ENCODE measurements at places on chromosomes 3 and 15.
A peak's percentile ranks its signal among the peaks of the same experiment; 100 is the strongest.

GRCh38 chr3:101381809-101382208 lies 61.4 kb upstream of the IMPG2 start:
- DNase-seq: no peak

DNA sequence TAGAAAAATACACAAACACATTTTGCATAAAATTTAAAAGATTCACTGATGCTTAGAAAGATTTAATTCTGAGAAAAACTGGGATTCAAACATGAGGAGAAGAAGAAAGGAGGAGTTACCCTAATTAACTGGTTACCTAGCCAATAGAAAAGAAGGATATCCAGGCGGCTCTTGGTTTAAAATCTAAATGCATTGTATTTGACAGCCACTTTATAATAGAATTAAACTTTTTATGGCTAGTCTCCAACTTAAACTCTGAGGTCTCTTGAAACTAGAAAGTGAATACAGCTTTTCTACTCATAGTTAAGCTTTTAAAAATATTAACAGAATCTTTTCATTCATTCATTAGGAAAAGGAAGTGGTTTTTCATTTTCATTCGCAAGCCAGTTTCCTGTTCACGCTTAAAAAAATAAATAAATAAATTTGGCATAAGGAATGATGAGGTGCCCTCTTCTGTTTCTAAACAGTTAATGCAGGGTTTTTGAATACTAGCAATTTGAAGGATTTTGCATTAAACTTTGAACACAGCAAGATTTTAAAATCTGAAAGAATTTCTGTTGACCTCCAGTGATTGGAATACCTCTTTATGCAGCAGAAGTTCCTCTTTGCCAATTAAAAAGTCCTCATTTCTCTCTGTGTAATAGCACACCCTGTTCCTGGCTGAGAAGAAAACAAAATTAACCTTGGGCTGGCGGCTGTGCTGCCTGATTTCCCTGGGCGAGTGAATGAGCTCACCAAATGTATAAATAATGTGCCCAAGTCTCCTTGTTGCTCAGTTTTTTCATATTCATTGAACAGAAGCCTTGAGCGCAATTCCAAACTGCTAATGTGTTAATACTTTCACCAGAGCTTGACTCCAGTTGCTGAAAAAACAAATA lies 105.1 kb downstream of the ZMAT3 start:
- no peak for DNase-seq

GRCh38 chr3:177824190-177824786 lies 627.0 kb upstream of the TBL1XR1 start:
- DNase-seq: no peak

DNA sequence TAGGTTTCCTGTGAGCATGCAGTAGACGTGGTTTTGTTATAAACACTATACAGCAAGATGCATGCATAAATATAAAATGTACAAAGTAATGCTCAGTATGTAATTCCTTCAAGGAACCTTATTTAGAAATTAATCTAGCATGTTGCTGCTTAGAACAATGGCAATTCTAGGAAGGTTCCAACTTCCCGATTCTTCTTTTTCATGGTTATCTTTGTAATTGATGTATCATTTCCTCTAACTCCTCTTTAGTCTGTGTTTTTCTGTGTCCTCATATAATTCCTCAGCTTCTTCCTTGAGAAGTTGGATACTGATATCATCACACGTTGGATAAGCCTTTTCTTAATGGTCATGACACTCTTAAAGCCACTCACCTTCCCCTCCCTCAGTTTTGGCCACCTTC lies 3.5 kb downstream of the TSEN2 start:
- no peak for DNase-seq

- DNase-seq: peak; percentile 52
These were observed 246.5 kb downstream of the ROBO1 start for GRCh38 chr3:79521221-79521848.

- no peak for DNase-seq
These were observed 18.3 kb upstream of the EPHB3 start for GRCh38 chr3:184543256-184543655.

DNA sequence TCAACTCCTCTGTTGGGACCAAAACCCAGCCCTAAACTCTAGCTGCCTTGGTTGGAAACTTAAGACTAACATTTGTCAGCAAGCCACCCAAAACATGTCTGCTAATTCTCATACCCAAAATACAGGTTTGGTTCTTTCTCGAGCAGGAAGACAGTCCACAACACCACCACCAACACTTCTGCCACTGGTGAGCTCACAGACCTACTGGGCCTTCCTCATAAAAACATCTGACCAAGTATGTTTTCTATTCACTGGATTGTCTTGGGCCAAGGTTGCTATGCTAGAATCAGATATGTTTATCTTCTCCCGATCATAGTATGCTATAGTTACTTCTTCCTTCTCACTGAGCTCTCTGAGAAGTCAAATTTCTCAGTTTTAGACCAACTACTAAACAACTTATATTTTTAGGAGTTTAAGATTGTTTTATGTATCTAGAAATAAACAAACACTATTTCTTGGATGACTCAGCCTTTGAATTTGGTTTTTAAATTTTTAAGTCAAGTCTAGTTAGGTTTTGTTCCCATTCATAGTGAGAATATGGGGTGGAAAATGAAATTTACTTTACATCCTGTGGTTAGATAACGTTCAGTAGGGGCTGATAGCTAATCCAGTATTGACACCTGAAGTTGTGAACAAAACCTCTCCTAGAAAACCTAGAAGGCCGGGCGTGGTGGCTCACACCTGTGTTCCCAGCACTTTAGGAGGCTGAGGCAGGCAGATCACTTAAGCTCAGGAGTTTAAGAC lies 360.5 kb downstream of the RSL24D1 start:
- no peak for DNase-seq

DNA sequence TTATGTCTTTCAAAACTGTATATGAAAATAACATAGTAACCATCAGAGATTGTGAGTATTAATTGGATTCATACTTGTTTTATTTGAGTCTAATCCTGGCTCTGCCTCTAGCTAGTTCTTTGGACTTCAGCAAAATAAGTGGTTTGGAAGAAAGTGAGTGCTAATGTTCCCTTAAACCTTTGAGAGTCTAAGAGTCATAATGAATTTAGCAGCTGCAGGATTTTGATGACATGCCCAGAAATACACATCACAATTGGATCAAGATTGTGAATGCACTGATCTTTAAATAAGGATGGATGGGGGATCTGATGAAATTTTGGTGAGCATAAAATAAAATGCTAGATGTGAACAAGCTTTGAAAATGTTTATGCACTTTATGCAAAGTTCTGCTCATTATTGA lies 79.9 kb upstream of the FAM98B start:
- DNase-seq: no peak

DNA sequence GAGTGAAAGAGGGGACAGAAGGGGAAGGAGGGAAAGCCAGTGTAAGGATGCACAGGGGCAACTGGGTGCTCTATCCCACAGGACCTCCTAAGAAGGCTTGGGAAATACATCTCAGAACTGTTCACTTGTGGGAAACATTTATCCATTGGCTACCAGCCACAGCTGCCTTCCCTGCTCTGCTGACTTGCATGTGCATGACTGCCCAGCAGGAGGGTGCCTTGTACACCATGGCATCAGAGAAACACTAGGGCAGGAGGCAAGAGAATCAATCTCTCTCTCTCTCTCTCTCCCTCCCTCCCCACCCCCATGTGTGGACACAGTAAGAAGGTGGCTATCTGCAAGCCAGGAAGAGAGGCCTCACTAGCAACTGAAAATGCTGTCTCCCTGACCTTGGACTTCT lies 62.9 kb upstream of the ZBTB38 start:
- no peak for DNase-seq

DNA sequence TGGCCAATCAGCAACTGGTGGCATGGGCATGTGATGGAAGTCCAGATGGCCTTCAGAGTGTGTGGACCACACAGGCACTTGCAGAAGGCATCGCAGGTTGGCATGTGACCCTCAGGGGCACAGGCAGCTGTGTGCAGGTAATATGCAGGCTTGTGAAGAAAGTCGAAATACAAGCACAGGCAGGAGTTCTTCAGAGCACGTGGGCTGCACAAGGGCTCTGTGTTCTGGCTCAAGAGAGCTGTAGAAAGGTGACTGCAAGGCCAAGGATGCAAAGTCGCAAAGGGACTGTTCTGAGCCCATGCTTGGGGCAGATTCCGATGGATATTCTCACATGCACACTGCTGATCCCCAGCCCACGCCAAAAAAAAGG lies 8.3 kb downstream of the LRRC2 start:
- DNase-seq: no peak

- DNase-seq: no peak
These were observed at the start of gene STX19 for GRCh38 chr3:94028093-94028837. STX19 (minus strand) TSS chr3:94028597; CDS start chr3:94015269, 13,328 bp downstream.

DNA sequence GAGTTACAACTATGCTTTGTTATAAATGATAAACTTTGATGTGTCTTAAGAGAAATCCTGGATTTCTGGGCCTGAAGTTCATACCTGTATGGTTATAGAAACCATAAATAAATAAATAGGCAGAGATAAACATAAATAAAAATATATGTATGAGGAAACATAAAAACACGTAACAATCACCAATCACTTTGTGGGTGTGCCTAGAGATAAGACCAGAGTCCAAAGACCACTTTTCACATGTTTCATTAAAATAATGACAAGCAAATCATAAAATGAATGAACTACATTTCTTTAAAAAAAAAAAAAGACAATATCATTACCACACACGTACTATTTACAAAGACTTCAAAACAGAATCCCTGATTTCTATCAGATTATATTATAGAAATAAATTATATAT lies 14.1 kb downstream of the PIK3R4 start:
- DNase-seq: no peak

DNA sequence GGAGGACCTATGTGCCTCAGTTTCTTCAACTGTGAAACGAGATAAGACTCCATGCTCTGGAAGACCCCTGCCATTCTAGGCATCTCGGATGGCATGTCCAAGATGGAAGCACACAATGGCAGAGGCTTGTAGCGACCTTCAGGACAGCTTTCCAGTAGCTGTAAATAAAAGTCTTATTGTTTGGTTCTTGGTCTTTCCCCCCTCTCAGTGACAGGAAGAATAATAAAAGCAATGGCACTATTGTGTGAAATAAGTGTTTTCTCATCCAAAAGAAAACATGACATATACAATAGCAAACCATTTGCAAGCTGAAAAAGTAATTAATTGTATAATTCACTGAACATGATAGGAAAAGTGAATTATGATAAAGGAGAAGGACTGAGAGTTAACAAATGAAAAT lies 32.5 kb upstream of the CD47 start:
- DNase-seq: no peak

DNA sequence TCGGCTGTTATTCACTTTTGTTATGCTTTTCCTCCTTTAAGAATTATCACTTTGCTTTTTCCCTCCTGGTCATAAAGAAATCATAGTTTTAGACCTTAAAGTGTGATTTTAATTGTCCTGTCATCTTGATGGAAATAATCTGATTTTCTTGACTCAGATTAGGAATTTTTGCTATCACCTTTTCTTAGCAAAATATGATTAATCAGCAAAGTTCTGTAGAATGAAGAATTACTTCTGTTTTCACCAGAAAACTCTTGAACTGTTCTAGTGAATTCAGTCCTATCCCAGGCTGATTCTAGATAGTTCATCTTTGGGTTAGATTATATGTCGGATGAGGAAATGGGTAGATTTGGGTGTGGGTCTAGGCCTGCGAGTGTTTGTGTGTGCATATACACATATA lies 12.2 kb downstream of the CMSS1 start:
- no peak for DNase-seq

DNA sequence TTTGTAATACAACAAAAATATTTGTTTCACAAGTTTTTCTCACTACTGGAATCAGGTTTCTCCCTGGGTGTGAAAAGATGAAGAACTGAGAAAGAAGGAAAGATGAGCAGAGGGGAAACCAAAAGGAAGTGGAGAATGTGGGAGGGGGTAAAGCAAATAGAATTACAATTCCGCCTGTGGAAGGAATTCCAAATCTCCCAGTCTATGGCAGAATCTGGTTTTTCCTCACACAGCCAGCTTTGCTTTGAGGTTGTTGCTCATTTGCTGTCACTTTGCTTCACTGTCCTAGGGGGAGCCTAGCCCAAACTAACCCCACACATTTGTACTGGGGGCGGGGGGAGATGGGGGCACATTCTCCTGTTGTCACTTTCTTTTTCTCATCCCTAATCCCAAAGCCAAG lies 43.9 kb downstream of the RPL22L1 start:
- DNase-seq: no peak

DNA sequence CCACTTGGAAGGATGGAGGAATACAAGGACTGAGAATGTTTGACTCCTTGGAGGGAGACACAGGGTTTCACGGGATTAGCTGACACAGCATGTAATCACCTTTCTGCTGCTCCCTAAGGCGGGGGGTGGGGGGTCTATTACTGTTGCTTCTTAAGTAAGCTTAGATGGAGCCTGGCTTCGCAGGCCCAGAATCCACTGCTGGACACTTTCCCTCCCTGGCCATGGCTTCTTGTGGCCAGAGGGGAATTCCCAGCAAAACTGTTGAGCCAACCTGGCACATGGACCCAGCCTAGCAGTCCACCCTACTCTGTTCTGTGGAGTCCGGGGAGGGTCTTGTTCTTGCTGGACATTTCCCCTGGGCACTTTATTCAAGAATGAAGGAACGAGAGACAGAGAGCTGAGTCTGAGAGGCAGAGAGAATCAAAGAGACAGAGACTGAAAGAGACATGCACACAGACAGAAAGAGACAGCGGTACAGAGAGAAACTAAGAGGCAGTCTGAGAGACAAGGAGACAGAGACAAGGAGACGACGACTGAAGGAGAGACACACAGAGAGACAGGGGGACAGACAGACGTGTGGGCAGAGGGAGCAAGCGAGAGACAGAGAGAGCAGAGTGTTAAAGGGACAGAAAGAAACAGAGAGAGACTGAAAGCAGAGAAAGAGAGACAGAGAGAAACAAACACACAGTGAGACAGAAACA lies 55.6 kb upstream of the DLG1 start:
- DNase-seq: no peak

DNA sequence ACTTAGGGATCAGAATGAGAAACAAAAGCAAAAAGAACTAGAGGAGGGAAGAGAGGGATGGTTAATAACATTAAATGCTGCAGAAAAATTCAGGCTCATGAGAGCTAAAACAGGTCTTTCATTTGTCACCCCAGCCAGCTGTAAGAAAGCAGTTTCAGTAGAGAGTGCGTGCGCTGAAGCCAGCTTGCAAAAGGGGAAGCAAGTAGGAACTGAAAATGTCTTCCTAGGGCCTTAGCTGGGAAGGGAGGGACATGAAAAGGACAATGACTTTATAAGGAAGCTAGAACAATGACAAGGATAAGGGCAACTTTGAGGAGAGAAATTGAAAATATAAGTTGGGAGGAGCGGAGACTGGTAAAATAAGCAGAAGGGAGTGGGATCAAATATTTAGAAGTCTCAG lies 3.1 kb downstream of the CIAO2A start:
- DNase-seq: no peak
